ENCODE measurements at places on chromosomes 12 and 14. TPM values are rescaled to one million over a fixed set of nuclear protein-coding genes. Genes with fewer than 3 reads are reported as not detected.

DNA sequence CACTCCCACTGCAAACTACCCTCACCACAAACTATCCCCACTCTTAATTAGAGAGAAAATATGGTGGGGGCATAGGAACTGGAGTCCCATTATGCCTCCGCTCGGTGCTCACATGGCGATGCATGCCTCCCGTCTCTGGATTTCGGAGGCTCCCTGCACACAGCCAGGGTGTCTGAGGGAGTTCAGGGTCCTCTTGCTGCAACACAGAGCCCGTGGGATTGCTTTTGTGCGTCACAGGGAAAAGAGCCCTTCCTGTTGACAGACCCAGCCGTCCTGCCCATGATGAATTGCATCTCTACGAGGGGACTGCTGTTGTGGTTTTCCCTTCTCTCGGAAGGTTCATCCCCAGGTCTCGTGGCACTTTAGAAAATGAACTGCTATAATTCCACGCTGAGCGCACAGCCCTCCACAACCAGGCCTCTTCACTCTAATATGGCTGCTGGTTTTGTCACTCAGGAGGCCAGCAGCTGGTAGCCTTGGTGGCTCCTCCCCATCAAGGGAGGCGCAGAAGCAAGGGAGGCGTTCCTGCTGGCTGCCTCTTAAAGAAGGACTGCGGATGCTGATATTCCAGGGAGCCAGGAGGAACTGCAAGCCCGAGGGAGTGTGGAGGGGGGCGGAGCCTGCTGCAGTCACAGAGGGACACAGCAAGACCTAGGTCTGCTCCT lies 158.0 kb downstream of the KCNA5 start:
- peaks cover 26% of the 10 kb centered on the region for H3K27me3 ChIP-seq
- H3K4me1 ChIP-seq = no peaks in the 10 kb centered on the region
- H3K27ac ChIP-seq = no peak overlapping the region
- no peaks in the 10 kb centered on the region for H3K36me3 ChIP-seq
- no peak overlapping the region for H3K4me3 ChIP-seq

The NYNRIN gene
- total RNA-seq = 16.2 TPM

DNA sequence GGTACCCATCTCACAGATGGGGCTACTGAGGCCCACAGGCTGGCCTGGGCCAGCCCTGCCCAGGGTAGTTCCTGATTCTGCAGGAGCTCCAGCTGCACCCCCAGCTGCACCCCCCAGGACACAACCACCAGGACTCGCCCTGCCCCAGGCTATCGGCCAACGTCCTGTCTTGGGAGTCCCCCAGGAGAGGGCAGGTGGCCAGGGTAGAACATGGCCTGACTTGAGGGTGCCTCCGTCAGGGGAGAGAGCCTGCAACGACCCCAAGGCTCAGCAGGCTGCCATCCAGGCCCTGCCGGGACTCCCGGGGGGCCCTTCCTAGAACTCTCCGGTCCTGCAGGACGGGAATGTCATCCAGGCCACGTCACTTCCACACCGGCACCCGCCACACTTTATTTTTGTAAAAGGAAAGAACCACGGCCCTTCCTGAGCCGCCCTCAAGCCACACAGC lies 15.8 kb downstream of the JAG2 start:
- no peaks in the 10 kb centered on the region for H3K27me3 ChIP-seq
- peaks cover 37% of the 10 kb centered on the region for H3K36me3 ChIP-seq
- H3K4me1 ChIP-seq = no peaks in the 10 kb centered on the region
- no peak overlapping the region for H3K27ac ChIP-seq
- no peak for DNase-seq

The DDN gene
- total RNA-seq = 0.08 TPM

DNA sequence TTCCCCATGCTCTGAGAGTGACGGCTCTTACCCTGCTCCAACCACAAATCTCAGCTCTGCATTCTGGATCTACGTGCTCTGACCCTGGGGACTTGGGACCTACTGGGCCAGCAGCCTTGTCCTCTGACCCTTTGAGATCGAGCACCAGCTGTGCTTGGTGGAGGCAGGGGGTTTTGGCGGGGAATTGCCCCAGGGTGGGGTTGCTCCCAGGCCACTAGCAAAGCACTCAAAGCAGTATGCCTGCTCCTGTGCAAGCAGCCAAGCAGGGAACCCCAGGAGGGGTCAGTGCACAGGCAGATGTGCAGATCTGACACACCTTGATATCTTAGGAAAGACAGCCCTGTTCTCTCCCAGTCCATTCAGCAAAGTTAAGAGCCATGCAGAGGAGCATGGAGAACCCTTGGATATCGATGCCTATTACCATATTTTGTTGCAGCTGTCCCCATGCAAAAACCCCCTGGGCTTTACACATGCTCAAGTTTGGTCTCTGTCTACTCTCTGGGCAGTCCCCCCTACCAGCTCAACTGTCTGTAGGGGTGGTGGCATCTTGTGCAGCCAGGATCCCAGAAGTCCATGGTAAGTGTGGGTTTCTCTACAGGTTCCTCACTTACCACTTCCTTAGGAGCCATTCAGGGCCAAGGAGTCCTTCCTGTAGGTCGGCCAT lies 319.0 kb downstream of the TMTC2 start:
- no peaks in the 10 kb centered on the region for H3K36me3 ChIP-seq
- no peak overlapping the region for H3K4me3 ChIP-seq
- no peak overlapping the region for H3K27ac ChIP-seq
- no peak for DNase-seq
- H3K27me3 ChIP-seq = no peaks in the 10 kb centered on the region

GRCh38 chr12:56836317-56836716 lies 73.2 kb downstream of the HSD17B6 start:
- H3K4me1 ChIP-seq = peaks cover 6% of the 10 kb centered on the region
- no peaks in the 10 kb centered on the region for H3K27me3 ChIP-seq
- H3K36me3 ChIP-seq = no peaks in the 10 kb centered on the region
- DNase-seq = no peak
- no peak overlapping the region for H3K4me3 ChIP-seq
- H3K27ac ChIP-seq = peak overlapping the region; percentile 55

DNA sequence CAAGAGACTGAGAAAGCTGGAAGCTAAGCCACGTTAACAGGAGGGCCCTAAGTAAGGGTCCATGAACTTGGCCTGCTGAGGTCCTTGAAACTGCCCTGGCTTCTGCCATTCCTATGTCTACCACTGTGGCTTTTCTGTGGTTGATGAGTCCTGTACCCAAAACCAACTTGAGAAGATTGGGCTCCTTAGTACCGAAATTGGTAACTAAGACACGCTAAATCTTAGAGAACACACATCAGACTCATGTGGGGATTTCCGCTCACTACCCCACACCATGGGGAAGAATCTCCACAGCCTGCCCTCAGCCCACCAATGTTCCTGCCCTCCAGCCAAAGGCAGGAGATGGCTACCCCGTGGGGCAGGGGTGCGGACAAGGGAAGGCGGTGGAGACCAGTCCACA lies 232.9 kb downstream of the SPTSSA start:
- H3K27me3 ChIP-seq = no peaks in the 10 kb centered on the region
- no peaks in the 10 kb centered on the region for H3K36me3 ChIP-seq
- no peak overlapping the region for H3K27ac ChIP-seq
- no peak overlapping the region for H3K4me3 ChIP-seq

The TRPV4 gene
- total RNA-seq = 2.2 TPM

The KRT82 gene
- not detected for total RNA-seq

The FCF1 gene
- total RNA-seq = 48.9 TPM

The TTC6 gene
- total RNA-seq = 3.2 TPM

The TAS2R42 gene
- not detected for total RNA-seq

- no peak overlapping the region for H3K4me3 ChIP-seq
- peaks cover 3% of the 10 kb centered on the region for H3K4me1 ChIP-seq
- H3K36me3 ChIP-seq = peaks cover 92% of the 10 kb centered on the region
Observed at GRCh38 chr14:91286530-91286937, 42.0 kb upstream of the GPR68 start.

DNA sequence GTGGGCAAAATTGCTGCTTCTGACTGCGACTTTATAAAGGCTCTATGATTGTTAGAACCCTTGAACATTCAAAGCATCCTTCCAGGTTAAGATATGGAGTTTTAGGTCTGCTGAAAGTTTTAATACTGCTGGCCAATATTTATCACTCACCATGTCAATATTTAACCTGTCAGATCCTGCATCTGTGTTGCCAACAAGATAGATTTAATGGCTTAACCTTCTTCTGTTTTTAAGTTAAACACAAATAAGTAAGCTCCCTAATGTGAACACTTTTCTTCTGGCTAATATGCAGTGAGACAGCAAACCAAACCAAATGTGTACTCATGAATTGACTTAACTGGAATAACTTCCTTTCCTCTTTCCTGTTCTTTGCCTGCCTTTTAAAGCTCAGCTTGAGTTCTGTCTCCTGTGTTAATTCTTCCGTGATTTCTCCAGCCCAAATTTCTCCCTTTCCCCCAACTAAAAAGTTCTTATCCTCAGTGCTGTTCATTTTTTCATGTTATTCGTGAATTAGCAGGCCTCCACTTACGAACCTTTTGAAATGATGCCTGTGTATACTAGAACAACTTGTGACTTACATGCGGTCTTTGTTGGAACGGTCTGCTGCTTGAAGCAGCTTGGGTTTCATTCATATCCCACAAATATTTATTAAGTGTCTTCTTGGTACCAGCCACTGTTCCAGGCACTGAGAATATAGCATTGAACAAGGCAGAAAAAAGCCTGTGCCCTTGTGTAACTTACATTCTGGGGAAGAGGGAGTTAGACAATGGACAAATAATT lies 9.1 kb downstream of the FBXW8 start:
- H3K27me3 ChIP-seq = no peaks in the 10 kb centered on the region
- peaks cover 14% of the 10 kb centered on the region for H3K4me1 ChIP-seq
- no peak for DNase-seq
- H3K27ac ChIP-seq = peak overlapping the region; percentile 28

DNA sequence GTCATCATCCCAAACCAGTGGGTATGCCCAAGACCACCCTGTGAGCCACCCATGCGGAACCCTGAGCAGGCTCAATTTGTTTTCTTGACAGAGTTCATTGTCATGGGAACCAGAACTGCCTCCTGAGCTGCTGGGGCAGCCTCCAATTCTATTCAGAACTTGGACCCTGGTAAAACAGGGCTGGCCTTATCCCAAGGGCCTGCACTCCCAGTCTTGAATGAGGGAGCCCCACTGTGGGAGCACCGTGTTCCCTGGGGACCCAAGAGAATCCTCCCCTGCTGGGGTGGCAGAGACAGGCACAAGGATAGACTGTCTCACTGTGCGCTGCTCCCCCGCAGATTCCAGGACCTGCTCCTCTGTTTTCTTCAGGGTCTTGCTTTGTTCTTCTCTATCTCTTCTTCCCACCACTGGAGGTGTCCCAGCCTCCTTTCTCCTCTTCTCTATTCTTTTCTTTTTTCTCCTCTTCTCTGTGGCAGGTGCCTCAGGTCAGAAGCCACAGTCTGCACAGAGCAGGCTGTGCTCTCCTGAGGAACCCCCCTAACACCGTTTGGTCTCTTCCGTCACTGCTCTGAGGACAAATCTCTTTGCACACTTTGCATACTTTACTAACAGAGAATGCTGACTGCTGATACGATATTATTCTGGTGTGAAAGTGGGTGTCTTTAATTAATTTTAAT lies 31.2 kb upstream of the CHPT1 start:
- no peak overlapping the region for H3K4me3 ChIP-seq
- H3K27me3 ChIP-seq = peaks cover 4% of the 10 kb centered on the region
- no peaks in the 10 kb centered on the region for H3K36me3 ChIP-seq
- H3K27ac ChIP-seq = no peak overlapping the region
- H3K4me1 ChIP-seq = no peaks in the 10 kb centered on the region

GRCh38 chr12:54865683-54866324 lies 11.5 kb downstream of the MUCL1 start:
- H3K36me3 ChIP-seq = no peaks in the 10 kb centered on the region
- no peak for DNase-seq
- H3K27ac ChIP-seq = no peak overlapping the region
- no peaks in the 10 kb centered on the region for H3K4me1 ChIP-seq
- no peaks in the 10 kb centered on the region for H3K27me3 ChIP-seq

DNA sequence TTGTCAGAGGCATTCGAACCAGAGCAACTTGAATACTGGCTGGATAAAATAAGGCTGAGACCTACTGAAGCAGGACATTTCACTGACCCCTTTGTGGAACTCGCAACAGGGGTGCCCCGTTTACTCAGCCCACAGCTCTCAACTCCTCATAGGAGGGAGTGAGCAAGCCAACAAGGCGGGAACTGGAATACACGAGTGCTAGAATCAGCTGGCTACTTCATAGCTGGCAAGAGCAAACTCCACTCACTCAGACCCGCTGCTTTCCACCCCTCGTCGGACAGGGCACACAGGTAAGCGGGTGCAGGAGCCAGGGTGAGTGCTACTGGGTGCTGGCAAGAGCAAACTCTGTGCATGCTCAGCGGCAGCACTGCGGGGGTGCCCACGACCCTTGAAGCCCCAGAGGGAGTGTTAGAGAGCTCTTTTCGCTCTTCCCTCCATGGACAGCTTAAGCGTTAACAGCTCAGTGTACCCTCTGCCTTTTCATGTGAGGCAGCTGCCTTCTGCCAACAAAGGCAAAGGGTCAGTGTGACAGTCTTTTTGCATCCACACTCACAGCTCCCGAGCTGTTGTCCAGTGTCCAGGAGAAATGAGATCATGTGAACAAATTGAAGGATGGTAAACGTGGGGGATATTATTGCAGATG lies 15.7 kb downstream of the CAPZA3 start:
- DNase-seq = no peak
- H3K4me3 ChIP-seq = no peak overlapping the region
- no peaks in the 10 kb centered on the region for H3K36me3 ChIP-seq
- no peaks in the 10 kb centered on the region for H3K4me1 ChIP-seq
- H3K27ac ChIP-seq = no peak overlapping the region

DNA sequence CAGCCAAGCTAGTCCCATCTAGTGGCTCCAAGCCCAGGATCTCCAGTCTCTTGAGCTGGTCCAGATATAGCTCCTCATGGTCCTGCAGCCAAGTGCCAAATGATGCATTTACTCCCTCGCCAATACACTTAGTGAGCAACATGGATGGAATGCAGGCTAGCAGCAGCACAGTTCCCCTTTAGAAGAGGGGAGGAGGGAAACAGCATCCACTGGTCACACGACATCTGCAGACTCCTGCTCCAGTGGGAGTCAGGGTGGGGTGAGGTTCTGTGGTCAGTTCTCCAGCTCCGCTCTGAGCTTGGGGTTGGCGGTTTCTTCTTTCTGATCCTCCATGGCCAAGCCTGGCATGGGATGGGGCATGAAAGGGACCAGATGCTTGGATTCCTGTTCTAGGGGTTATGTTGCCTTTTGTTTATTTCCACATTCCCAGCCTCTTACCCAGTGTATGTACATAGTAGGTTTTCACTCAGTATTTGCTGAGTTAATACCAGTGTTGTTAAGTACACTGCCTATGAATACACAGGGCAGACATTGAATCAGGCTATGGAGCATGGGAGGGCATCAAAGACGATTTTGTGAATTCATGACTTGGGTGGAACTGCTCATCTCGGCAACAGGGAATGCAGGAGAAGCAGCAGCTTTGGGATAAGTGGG lies 57.3 kb downstream of the GALNT16 start:
- H3K27me3 ChIP-seq = no peaks in the 10 kb centered on the region
- H3K36me3 ChIP-seq = no peaks in the 10 kb centered on the region
- no peak overlapping the region for H3K27ac ChIP-seq
- no peak overlapping the region for H3K4me3 ChIP-seq
- no peak for DNase-seq
- H3K4me1 ChIP-seq = peaks cover 16% of the 10 kb centered on the region

- H3K4me3 ChIP-seq = no peak overlapping the region
- DNase-seq = no peak
- H3K4me1 ChIP-seq = no peaks in the 10 kb centered on the region
- no peaks in the 10 kb centered on the region for H3K27me3 ChIP-seq
Observed at GRCh38 chr12:130347588-130347987, 9.9 kb downstream of the PIWIL1 start.

Data from left lung (tissue), 14 donors.